ENCODE measurements at places on chromosomes 6 and 20.

DNA sequence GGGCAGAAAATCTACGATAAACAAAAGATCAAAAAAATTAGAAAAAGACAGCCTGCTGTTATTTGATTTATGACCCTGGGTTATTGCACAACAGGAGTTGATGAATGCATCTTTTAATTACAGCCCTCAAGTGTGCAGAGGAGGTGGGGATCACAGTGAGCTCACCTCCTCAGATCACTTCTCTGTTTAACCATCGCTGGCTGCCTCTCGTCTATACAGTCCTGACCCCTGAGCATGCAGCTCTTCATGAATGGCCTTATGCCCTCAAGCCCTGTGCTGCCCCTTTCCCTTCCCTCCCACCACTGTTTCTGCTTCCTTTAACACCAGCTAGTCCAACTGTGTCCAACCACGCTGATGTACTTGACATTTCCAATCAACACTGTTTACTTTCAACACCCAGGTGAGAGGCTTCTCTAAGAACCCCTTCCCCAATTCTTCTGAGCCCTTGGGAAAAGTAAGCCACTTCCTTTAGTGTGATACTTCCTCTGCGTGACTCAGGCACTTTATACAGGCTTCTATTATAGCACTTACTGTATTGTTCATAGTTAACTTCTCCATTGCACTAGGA, 60.6 kb upstream of the RIPOR2 start:
- no peak for DNase-seq

DNA sequence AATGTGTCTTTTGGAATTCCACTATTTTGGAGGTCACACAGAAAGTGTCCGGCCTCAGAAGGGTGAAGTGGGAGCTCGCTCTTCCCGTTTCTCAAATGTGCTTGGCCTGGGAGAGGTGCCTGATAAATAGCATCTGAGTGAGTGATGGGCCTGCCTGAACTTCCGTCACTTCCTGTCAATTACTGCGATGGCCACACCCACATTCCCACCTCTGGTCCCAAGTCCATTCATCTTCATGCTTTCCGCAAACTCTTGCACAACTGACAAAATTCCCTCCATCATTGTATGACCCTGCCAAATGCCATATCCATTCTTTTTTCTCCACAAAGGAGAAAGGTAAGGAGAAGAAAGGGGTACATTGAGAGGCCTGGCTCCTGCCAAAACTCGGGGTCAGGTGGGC, 169.0 kb downstream of the QKI start:
- DNase-seq, result no peak

- DNase-seq, result no peak
Measured at GRCh38 chr6:44738601-44739146, 351.2 kb downstream of the CDC5L start.

- DNase-seq, result no peak
Measured at GRCh38 chr6:3005874-3006273, 6.2 kb downstream of the NQO2 start.

DNA sequence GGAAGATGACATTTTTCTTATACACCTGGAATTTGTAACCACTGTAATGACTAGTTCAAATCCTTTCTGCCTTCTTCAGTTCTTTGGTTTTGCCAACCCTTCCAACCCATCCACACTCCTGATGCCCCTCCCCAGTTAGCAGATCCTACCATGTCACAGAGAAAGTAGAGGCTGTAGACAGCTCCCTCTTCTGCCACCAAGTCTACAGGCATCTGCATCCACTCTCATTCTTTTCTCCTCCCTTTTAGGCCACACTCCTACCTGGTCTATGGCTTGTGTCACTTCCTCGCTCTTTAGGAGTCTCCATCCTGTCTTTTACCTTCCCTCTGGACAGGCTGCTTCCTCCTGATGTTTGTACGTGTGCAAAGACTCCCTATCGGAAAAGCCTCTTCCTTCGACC, 13.5 kb upstream of the STK38 start:
- no peak for DNase-seq

DNA sequence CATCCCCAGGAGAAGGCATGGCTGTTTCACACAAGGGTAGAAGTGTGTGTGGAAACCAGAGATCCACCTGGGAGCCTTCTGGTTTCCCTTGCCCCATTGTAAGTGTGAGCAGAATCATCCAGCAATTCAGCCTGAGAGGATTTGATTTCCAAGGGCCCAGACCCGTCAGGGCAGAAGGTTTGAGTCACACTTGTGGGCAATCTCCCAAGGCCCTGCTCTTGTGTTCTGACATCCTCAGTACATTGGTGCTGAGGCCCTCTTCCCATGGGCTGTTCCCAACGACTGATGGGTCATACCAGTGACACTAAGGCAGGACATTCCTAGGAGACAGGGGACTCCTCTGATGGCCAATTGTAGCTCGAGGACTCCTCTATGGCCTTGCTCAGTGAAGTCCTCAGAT, 58.2 kb upstream of the POLR1H start:
- no peak for DNase-seq

- no peak for DNase-seq
Measured at GRCh38 chr6:136750696-136751521, 41.4 kb downstream of the MAP3K5 start.

DNA sequence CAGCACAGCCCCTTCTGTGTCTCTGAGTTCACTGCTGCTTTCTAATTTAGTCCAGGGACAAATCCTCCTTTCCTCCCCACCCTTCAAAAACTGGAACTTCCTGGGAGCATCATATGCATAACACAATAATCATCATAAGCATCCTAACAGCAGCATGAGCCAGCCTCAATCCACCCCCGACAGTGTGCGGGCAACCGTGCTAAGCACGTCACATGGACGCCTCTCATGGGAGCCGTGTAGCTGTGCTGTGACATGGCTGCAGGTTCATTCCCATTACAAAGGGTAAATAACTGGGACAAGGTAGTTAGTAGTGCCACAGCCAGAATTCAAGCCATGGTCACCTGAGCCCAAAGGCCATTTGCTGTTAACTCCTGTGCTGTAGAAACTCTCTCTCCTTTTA, 24.5 kb upstream of the ULBP3 start:
- DNase-seq, result no peak

DNA sequence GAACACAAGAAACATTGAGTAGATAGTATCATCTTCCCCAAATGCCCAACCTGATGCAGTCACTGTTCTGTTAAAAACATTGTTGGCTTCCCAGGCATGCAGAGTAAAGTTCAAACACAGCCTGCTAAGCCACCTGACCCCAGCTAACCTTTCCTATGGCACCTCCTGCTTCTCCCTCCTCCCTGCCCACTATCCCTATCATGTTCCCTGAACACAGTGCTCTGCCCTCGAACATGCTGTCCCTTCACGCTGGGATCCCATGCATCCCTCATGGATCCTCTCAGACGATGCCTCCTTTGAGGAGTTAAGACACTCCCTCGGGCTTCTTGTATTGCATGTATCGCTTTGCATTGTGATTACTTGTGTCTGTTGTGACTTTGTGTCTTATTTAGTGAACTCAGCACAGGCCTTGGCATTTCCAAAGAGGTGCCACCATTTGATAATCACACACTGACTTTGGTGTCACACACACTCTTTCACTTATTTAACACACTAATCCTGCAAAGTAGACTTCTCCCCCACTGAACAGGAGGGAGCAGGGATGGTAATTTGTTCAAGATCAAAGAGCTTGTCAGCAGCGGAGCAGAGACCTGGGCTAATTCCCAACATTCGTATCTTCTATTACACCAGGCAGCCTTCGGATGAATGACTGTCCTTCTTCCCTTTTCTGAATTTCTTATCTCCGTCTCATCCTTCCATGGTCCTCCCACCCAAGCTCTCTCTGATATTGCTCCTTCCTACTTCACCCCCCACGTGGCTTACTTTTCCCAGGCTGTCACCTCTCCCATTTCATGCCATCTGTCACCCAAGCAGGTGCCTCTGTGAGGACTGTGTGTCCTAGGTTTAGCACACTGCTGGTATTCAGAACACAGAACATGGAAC, 28.3 kb upstream of the SMIM29 start:
- no peak for DNase-seq
